Esophagus mucosa (tissue), 1 donor: ENCODE measurements at places on chromosomes 5 and 9. TPM values are rescaled to one million over a fixed set of nuclear protein-coding genes. Genes with fewer than 3 reads are reported as not detected.

CD14 gene
- total RNA-seq = 6.7 TPM

LRRC70 gene
- total RNA-seq = 0.16 TPM

SHISAL2B gene
- total RNA-seq = not detected

DNA sequence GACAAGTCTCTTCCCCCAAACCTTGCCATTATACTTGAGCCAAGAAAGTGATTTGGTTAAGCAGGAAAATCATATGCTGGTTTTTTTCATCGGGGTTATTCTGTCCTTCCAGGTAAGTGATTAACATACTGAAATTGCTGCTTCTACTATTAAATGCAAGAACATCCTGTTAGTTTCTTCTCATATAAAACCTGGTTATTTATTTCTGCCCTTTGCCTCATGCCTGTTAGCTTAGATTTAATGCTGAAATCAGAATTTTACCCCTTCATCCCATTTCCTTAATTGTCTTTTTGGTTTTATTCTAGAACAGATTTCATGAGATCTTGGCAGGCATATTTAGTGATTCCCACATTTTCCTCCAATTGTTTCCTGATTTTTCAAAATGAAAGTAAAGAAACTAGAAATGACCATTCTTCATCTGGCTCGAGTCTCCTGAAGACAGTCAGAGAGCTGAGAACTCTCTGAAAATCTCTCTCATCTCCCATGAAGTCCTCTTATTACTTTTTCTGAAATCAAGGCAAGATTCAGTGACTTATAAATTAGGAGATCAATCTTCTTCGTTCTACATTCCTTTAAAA is 132.9 kb downstream of the NFIB start:
- ATAC-seq = no peak
